Osteoblast (primary cell): ENCODE measurements at places on chromosomes 3 and 15. TPM values are rescaled to one million over a fixed set of nuclear protein-coding genes. Genes with fewer than 3 reads are reported as not detected.

BCL2A1 gene
- 0.29 TPM in 1 of 2 replicates, not detected in the other for total RNA-seq

WDR93 gene
- under 0.01 and 0.36 TPM in 2 replicates for total RNA-seq

C3orf22 gene
- not detected in 2 replicates for total RNA-seq

EFCC1 gene
- not detected in 2 replicates for total RNA-seq

DNA sequence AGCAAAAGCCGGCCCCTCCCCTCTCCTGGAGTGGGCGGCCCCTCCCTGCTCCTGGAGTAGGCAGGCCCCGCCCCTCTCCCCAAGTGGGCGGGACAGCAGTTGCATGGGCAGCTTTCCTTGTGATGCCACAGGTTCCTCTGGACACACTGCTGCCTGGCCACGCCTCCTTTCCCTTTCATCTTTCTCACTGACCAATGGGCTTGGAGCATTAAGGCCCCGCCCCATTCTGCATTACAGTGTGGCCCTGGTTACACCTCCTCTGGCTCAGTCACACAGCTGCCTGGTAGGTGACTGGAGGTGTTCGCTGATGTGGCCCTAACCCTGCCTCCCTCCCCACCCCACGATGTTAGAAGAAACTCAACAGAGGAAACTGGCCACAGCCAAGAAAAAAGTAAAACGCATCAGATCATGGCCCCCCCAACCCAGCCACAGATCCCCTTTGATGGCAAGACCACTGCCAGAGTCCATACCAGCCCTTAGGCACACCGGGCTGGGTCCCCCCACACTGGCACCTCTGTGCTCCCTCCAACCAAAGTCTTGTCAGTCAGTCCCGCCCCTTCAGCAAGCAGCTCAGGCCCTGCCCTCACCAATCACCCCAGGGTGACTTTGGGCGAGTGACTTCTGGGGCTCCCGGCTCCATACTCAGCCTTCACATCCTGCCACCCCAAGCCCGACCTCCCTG lies 84.3 kb downstream of the ADAMTS7 start:
- DNase-seq, result no peak

GRCh38 chr15:28930011-28930410 lies 44.2 kb downstream of the APBA2 start:
- DNase-seq, result no peak

- DNase-seq, result peak; percentile 4
Observed at GRCh38 chr15:39110746-39111145, 470.1 kb upstream of the THBS1 start.

DNA sequence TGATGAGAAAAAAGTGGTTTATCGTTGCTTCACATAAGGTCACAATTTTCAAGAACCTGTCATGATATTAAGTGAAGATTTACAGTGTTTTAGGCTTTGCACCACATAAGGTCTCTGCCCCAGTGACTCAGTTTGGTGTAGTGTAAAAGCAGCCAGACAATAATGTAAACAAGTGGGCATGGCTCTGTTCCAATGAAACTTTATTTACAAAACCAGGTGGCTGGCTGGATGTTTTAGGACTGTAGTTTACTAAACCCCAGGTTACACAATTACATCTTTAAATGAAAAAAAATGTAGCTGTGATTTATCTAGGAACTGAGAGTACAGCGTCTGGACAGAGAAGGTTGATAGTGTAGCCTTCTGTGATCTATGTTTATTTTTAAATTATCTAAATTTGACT lies 9.7 kb upstream of the FBXL22 start:
- DNase-seq, result no peak

GRCh38 chr15:37111427-37111717 lies 11.0 kb upstream of the MEIS2 start:
- no peak for DNase-seq

DNA sequence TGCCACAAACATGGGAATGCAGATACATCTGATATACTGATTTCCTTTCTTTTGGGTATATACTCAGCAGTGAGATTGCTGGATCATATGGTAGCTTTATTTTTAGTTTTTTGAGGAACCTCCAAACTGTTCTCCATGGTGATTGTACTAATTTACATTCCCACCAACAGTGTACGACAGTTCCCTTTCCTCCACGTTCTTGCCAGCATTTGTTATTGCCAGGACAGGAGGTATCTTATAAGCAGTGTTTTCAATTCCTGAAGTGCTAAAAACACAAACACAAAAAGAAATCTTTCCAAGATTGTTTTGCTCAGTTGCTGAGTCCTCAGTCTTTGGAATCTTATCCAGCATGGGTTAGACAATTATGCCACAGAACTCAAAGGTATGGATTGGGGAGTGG lies 13.5 kb downstream of the GTF2E1 start:
- peak; percentile 9 for DNase-seq

- DNase-seq, result no peak
Observed at GRCh38 chr3:149373235-149374125, 4.0 kb downstream of the TM4SF1 start.

DNA sequence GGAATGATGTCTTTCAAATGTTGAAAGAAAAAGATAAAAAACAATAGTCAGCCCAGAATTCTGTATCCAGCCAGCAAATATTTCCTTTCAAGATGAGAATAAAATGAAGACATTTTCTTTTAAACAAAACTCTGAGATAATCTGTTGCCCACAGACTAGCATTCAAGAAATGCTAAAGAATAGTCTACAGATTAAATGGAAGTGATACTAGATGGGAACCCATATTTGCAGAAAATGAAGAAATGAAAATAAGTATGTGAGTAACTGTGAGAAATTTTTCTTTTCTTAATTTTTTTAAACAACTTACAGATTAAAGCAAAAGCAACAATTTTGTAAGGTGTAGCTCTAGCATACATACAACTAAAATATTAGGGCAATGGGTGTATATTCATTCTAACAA lies 469.8 kb downstream of the IGSF11 start:
- DNase-seq, result no peak

DNA sequence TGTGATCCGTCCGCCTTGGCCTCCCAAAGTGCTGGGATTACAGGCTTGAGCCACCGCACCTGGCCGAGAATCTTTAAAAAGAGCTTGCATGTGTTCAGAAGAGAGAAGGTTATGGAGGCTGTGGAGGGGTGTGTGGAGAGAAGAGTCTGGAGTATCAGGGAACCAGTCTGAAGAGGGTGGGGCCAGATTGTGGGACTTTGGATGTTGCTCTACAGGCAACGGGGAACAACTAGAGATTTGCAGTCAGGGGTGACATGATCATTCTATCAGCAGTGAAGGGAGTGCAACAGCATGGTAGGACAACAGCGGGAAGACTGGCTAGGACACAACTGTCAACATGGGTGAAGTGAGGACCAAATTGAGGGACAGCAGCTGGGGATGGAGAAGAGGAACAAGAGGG lies 8.9 kb downstream of the SCAMP2 start:
- DNase-seq, result no peak

GRCh38 chr3:12288182-12289129 lies at the start of gene PPARG:
Gene PPARG, plus strand, starts transcription at chr3:12289070. Its CDS starts 90,642 bp downstream, at chr3:12379712.
- peak; percentile 77 for DNase-seq

- DNase-seq, result no peak
Observed at GRCh38 chr15:54033869-54034458, 55.7 kb downstream of the UNC13C start.
